Naive B cell (primary cell): ENCODE measurements at places on chromosomes 7 and 10.

- DNase-seq: no peak
These were observed 154.7 kb downstream of the MGMT start for GRCh38 chr10:129621693-129622092.

- DNase-seq: no peak
These were observed 86.5 kb upstream of the HPS1 start for GRCh38 chr10:98533241-98533640.

DNA sequence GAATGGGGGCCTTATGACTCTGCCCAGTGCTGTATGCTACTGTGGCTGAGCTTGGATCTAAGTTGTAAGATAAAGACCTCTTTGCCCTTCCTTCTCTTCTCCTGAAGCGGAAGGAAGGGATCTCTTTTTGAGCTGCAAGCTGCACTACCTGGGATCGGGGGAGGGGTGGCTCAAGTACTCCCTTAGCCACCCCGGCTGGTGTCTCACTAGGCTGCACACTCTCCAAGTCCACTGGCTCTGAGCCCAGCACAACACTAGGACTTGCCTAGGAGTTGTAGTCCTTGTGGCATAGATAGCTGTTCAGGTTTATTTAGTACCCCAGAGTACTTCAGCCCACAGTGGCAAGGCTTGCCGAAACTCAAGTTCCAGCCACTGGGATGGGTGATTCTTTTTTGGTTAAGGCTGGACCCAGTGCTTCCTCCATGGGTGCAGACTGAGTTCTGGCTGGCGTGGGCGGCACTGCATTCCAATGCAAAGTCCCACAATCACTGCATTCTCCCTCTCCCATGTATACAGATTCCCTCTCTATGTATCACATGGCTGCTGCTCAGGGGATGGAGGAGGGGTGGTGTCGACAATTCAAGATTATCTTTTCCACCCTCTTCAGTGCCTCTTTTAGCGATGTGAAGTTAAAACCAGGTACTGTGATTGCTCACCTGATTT lies 76.2 kb upstream of the SLC25A13 start:
- DNase-seq: no peak

DNA sequence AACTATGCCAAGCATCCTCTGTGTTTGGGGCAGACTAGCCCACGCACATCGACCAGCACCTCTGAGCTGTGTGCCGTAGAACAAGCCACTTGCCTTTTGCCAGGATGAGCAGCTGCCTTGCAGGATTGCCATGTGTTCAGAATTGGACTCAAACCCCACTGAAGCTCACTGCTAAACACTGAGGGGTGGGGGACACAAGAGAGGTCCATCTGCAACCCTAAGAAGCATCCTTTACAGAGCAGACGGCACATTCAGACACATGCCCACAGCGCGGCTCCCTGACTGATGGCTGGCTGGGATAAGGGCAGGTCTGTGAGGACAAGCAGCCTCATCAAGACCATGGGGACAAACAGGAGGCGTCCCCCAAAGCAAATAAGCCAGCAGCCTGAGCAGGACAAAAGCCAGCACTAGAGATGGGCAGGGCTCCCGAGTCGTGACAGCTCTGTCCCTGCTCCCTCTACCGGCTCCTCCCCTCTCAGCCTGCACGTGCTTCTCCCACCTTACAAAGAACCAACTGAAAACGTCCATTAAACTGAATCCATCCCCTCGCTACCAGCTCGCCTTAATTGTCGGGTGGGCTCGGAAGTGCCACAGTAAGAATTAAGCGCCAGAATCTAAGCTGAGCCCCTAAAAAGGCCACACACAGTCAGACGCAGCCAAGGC lies 114.2 kb downstream of the PRKAG2 start:
- DNase-seq: no peak

- DNase-seq: peak; percentile 20
These were observed 650 bp downstream of the UBE2D1 start for GRCh38 chr10:58335306-58336005.

GRCh38 chr10:89142590-89142989 lies 64.5 kb downstream of the CH25H start:
- no peak for DNase-seq

DNA sequence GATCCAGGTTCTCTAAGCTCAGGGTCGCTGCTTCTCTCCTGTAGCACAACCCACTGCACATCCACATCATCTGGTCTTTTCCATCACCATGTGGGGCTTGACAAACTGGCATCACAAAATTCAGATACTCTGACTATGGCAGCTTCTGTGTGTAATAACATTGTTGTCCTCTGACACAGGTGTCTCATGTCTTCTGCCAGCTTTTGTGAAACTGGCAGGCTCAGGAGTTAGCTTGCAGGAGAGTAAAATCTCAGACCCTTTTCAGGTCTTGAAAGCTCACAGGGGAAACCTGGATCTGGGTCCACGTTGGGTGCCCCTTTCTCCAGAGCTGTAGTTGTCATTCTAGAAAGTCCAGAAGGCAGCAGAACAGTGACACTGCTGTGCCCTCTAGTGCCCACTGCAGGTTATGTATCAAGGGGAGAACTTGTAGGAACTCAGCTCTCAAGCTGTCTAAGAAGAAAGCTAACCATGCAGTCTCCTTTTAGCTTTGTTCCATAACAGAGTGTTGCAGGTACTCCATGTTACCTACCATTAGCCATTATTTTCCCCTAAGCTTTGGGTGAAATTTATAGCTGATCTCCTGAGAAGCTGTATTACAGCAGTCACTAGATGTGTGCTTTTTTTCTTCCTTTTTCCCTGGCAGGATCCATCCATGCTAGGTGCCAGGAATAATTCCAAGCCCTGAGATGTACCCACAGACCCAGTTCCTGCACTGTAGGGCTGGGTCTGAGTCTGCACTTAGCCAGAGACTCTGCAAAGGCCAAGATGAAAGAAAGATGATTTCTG lies 102.7 kb downstream of the ZNF248 start:
- no peak for DNase-seq

DNA sequence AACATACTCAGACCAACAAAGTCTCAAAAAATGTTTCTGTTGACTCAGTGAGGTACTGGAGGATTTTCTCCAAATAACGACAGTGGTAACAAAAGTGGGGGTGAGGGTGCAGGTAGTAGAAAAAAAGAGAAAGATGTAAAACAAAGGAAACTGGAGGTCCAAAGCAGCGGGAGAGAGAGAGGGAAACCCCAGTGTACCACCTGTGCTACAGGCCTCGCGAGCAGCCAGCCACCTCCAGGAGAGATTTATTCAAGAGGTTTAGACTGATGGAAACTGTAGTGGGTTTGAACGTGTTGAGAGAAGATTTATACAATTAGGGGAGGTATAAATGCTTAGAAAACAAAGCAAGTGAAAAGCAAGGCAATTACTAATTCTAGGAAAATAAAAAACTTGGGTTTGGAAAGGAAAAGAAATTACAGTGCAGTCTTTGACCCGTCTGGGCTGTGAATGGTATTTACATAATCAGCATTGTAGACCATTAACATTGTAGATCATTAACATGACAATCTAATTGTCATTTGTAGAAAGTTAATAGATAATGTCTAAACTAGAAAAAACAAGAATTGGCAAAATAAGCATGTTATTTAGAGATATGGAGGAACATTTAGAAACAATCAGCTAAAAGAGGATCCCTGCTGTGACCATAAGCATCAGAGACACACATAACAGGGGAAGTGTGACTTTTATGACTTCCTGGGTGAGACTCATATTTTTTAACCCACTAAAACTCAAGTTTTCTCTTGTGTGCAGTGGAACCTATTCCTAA lies 180.0 kb downstream of the RELN start:
- no peak for DNase-seq

GRCh38 chr10:78980354-78980753 lies 88.4 kb upstream of the ZMIZ1 start:
- no peak for DNase-seq

- DNase-seq: no peak
These were observed 695 bp downstream of the HSPA12A start for GRCh38 chr10:116741391-116742351.

DNA sequence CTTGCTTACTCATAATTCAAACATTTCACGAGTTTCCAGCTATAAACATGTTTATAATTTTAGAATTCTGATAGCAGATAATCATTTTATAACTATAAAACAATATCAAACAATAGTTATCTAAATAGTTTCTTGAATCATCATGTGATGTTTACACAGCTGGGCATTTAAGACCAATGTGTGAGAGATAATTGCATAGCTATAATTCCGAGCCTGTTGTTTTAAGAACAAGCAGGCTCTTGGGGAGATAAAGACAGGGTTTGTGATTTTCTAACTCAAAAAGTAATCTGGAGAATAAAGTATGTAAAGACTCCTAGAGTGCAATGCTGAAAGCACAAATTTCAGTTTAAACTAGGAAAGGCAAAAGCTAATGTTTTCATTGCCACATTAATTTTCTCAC lies 331.2 kb downstream of the LRRTM3 start:
- no peak for DNase-seq

DNA sequence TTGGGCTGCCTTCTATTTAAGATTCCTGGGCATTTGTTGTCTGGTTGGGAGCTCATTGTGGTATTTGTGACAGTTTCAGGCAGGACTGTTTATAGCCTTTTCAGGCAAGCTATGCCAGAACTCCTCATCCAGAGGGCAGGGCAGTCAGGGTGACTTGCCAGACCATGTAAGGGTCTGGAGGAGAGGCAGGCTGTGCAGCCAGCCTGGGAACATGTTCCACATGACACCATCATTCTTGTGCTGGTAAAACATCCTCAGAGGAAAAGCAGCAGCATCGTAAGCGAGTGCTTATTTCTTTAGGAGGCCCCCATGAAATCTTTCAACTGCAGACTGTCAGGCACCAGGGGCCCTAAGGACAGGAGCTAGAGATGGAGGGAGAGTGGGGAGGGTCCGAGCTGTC lies 44.0 kb upstream of the SORBS1 start:
- DNase-seq: no peak

DNA sequence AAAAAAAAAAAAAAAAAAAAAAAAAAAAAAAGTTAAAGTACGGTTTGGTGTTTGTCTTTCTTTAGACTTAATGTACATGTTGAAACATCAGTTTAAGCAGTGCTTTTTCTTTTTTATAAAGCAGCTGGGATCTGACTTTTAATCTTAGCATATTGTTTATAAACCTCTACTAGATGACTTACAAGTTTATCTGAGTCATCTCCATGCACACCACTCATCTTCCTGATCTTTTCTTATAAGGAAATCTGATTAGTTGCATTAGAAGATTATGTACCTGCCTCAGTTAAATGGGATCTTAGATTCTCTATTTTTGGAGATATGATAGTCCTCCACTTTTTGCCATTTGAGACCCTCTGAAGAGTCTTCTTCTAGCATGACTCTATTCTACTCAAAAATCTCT lies 391.9 kb upstream of the LRGUK start:
- no peak for DNase-seq

- no peak for DNase-seq
These were observed 111.8 kb upstream of the GPR141 start for GRCh38 chr7:37571806-37572205.

GRCh38 chr10:127922675-127923366 lies 15.9 kb downstream of the PTPRE start:
- no peak for DNase-seq

DNA sequence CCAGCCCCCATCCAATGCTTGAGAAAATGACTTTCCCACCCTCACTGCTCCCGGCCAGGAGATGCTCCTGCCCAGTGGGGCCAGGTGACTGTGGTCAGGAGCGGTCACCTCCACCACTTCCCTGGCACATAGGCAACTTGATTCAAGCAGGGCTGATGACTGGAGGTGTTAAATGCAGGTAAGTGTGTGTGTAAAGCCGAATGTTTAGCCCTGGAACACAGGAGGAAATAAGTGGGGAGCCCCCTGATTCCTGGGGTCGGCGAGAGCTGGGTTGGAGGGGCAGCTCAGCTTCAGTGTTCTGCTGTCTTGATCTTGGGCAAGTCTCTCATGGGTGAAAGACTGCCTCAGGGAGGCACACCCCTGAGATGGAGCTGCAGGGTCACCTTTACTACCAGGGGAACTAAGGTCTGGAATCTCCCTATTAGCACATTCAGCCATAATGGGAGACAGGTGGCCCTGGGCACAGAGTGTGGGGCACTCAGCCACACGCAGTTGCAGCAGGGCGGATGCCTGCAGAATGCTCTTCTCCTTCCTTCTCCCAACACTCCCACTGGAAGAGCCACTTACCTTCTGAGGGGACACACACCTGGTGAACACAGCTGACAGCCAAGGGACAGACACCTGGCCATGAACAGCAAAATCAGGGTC lies 124.1 kb downstream of the PTPN20 start:
- DNase-seq: no peak

GRCh38 chr10:6647811-6648526 lies 67.9 kb upstream of the PRKCQ start:
- peak; percentile 14 for DNase-seq

GRCh38 chr10:114683162-114683561 lies 25.1 kb upstream of the ABLIM1 start:
- no peak for DNase-seq

- no peak for DNase-seq
These were observed 7.6 kb upstream of the TMEM236 start for GRCh38 chr10:17744341-17744861.

- no peak for DNase-seq
These were observed 66.5 kb upstream of the INPP5A start for GRCh38 chr10:132471125-132471451.

GRCh38 chr10:48491392-48492139 lies 113.3 kb downstream of the ARHGAP22 start:
- no peak for DNase-seq

- no peak for DNase-seq
These were observed 48.9 kb downstream of the PUS7 start for GRCh38 chr7:105473163-105473562.

DNA sequence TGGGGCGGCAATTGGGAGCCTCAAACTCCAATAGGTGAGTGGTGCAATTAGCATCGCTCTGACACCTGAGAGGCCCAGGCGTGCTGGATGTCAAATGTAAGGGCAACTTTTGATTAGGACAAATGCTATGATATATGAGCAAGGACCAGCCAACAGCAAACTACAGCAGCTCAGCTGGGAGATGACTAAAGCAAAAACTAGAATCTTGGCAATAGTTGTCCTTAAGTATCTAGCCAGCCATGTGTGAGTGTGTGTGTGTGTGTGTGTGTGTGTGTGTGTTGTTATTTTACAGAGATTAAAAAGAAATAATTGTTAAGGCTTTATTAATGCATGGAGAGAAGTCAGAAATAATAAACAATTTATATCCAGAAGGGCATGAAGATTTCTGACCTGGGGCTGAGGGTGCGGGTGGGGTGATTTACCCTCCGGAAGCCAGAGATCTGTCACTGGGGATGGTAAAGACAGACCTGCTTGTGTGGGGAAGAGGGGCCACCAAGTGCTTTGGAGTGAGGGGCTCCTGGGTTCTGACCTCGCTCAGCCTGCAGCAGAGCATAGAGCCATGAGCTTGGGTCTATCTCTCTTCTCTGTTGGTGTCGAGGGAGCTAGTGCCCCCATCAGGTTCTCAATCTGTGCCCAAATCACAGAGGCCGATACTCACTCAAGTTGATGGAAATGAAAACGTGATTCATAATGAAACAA lies 77.3 kb downstream of the EMX2 start:
- no peak for DNase-seq

- DNase-seq: no peak
These were observed 345.0 kb downstream of the SEMA3D start for GRCh38 chr7:84841809-84842208.

DNA sequence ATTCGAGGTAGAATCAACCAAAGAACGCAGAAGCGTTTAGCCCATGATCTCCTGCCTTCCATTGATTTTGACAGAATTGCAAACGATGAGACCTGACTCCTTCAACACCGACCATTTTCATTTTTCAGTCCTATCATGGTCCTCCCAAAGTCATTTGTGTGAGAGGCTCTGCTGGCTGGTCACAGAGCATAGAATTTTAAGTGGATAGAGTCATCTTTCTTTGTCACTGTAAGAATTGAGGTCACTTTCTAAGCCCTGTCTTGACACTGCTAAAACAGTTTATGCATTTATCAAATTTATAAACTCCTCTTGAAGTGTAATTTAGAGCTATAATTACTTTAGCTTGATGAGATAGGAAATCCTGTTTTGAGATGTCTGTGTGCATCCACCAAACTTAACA lies 72.0 kb downstream of the UBE3C start:
- DNase-seq: no peak
